NCI-H526 (cell line): ENCODE measurements at places on chromosomes 7 and 10.

DNA sequence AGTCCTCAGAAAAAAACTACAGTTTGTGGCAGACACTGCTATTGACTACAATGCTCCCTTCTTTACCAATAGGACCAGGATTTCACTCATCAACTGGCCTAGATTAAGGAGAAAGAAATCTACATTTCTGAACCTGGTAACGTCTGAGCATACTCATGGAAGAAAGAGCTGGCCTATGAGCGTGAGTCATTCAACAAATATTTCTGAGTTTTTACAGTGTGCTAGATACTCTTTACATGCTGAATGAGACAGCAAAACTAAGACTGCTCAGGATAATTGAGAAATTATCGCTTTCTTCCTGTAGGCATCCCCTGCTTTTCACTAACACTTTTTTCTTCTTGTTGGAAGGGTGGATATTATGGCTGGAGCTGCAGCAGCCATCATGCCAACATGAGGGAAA is 609.7 kb downstream of the TNS3 start:
- DNase-seq = no peak

- no peak for DNase-seq
These were observed 26.4 kb upstream of the PPP3CB start for GRCh38 chr10:73522263-73522662.

DNA sequence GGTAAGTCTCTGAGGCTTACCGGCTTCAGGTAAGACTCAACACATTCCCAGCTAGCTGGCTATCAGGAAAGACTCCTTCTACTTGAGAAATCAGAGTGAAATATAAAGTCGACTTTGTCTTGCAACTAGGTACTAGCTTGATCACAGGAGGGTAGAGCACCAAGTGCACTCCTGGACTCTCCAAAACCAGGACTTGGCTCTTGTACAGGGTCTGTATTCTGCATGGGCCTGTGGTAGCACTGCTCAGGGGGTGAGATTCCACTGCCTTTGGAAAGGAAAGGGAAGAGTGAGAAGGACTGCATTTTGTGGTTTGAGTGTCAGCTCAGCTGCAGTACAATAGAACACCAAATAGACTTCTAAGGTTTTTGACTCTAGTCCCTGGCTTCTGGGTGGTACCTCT is 19.4 kb downstream of the CYP2C8 start:
- DNase-seq = no peak

DNA sequence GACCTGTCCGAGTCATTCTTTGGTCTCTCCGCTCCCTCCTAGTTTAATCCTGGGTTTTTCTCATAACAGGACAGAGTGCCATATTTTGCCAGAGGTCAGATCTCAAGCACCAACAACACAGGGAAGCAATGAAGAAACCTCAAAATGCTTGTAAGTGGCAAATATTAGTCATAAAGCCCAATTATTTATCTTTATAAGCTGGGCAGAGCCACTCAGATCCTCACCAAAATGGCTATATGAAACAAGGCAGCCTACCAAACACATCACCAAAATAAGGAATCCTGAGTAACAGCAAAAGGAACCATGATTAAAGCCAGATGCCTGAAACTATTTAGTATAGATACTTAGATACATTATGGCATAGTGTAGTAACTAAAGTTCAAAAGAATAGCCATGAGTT is 4.7 kb downstream of the ECD start:
- DNase-seq = no peak

DNA sequence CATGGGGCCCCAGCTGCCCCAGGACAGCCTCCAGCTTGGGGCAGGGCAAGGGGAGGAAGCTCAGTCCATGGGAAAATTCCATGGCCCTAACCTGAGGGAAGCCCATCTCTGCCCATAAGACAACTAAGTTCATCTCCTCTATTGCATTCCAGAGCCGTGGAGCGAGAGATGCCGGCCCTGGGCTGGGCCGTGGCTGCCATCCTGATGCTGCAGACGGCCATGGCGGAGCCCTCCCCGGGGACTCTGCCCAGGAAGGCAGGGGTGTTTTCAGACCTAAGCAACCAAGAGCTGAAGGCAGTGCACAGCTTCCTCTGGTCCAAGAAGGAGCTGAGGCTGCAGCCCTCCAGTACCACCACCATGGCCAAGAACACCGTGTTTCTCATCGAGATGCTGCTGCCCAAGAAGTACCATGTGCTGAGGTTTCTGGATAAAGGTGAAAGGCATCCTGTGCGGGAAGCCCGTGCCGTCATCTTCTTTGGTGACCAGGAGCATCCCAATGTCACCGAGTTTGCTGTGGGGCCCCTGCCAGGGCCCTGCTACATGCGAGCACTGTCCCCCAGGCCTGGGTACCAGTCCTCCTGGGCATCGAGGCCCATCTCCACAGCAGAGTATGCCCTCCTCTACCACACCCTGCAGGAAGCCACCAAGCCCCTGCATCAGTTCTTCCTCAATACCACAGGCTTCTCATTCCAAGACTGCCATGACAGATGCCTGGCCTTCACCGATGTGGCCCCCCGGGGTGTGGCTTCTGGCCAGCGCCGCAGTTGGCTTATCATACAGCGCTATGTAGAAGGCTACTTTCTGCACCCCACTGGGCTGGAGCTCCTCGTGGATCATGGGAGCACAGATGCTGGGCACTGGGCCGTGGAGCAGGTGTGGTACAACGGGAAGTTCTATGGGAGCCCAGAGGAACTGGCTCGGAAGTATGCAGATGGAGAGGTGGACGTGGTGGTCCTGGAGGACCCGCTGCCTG is 4.3 kb downstream of the AOC1 start:
- DNase-seq = no peak

DNA sequence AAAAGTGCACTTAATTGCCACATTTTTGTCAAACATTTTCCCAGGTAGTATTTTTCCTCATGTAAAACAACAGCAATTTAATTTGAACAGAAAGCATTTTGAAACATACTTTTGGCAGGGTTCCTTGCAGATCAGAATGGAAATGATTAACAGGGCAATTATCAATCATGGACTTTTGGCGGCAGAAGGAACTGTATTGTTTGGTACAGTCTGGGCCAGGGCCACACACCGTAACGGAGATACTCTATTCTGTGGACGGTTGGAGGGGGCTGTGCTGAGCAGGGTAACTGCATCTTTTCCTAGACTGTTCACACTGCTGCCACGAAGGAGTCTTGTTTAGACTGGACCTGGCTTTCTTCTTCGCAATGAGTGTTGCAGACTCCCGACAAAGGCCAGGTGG is 62.3 kb downstream of the EGFR start:
- no peak for DNase-seq

- DNase-seq = no peak
These were observed 255.5 kb upstream of the AOAH start for GRCh38 chr7:36979810-36980248.

- DNase-seq = peak; percentile 69
These were observed 56.6 kb downstream of the PTPRN2 start for GRCh38 chr7:158530800-158531609.

DNA sequence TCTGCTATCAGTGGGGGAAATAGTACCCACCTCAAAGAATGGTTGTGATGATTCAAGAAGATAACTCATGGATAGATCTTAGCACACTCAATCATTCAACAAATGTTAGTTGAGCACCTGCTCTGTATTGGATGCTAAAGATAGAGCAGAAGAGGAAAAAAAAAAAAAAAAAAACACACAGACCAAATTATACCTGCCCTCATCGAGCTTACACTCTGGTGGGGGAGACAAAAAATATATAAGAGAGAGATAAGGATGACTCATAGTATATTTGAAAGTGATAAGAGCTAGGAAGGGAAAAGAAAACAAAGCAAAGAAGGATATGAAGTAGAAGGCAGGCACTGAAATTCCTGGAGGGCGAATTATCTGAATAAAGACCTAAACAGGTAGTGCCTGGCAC is 258.5 kb downstream of the SFMBT2 start:
- DNase-seq = no peak

DNA sequence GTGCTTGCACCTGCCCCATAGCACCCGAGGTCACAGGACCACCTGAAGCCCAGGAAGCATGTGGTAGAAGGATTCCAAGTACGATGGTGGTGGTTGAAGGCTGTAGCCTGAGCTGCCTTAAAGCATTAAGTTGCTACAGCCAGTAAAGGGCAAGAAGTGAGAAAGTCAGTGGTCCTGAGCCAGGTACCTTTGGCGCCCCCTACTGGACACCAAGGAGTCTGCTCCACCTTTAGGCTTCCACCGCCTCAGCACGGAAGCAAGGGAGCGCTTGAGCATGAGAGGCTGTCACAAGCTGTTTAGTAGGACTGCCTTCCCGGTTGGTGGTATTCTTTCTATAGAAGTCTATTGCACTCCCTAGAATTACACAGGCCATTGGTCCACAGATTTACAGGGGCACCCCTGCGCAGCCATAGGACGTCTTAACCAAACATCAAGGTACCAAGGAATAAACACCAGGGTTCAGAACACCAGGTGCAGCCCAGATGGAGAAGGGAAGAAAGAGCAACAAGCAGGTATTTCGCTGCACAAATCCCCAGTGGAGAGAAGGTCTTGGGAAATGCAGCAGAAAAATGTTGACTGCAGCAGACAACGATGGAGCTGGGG is 2.2 kb downstream of the CRTAC1 start:
- DNase-seq = peak; percentile 20

- DNase-seq = no peak
These were observed 445.3 kb upstream of the MGMT start for GRCh38 chr10:129021594-129022304.

- DNase-seq = no peak
These were observed 144.8 kb upstream of the NEBL start for GRCh38 chr10:21041763-21042458.

DNA sequence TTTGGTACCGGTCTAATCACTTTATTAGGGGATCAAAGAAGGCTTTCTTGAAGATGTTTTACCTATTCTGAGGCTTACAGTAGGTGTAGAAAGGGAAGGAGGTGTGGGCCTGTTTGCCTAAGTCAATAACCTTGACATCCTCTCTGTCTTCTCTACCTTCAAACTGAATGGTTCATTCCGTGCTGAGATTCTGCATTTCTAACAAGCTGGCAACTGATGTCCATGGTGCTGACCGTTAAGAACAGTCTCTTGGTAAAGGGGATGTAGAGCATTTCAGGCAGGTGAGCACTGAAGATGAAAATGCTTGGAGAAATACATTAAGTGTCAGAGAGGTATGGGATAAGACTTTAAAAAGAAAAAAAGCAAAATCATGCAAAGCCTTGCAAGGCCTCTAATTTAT is 51.5 kb upstream of the DGKB start:
- DNase-seq = no peak
